ENCODE measurements at places on chromosomes 1 and 21.

GRCh38 chr1:44347280-44347679, 7.8 kb downstream of the ERI3 start:
- H3K27ac ChIP-seq, result no peak overlapping the region
- peaks cover 10% of the 10 kb centered on the region for H3K4me1 ChIP-seq
- H3K4me3 ChIP-seq, result no peak overlapping the region
- H3K36me3 ChIP-seq, result peaks cover 11% of the 10 kb centered on the region
- no peaks in the 10 kb centered on the region for H3K27me3 ChIP-seq
- DNase-seq, result no peak

- DNase-seq, result no peak
- H3K36me3 ChIP-seq, result no peaks in the 10 kb centered on the region
- H3K4me1 ChIP-seq, result no peaks in the 10 kb centered on the region
- no peak overlapping the region for H3K27ac ChIP-seq
Measured at GRCh38 chr1:67777016-67777415, 56.3 kb downstream of the GNG12 start.

DNA sequence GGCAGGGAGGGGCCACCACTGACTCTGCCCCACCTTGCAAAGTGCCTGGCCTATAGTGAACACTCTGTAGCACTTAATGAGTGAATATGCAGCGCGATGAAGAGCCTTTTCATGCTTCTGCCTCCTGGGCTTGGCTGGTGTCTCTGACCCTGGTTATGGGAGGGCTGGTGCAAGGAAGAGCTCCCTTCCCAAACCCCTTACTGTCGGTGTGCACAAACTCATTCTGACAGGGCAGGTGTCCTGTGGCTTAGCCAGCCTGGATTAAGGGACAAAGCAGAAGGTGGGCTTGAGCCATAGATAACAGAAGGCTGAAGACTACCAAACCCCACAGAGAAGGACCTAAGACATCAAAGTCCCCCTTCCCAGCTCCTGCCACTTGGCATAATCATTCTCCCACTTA, 2.0 kb upstream of the NCMAP start:
- H3K4me1 ChIP-seq, result peaks cover 15% of the 10 kb centered on the region
- H3K27ac ChIP-seq, result no peak overlapping the region
- H3K4me3 ChIP-seq, result no peak overlapping the region
- no peaks in the 10 kb centered on the region for H3K36me3 ChIP-seq

GRCh38 chr21:26836528-26836927, 8.7 kb downstream of the ADAMTS1 start:
- H3K4me1 ChIP-seq, result no peaks in the 10 kb centered on the region
- peaks cover 2% of the 10 kb centered on the region for H3K27me3 ChIP-seq
- H3K4me3 ChIP-seq, result no peak overlapping the region

DNA sequence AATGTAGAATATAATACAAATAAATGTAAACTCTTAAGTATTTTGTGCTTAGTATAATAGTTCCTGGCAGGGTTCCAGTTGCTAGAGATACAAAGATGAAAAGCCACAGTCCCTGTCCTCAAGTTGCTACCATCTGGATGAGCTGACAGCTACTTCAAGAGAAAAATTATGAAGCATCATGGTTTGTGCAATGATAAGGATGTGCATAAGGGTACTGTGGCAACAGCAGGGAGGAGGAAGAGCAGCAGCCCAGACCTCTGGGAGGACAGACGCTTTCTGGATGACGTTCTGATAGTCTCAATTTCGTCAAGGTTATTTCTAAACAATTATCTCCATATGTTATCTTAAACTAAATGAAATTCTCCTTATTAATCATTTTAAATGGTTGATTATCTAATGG, 198.9 kb downstream of the NTNG1 start:
- H3K4me1 ChIP-seq, result no peaks in the 10 kb centered on the region
- H3K27ac ChIP-seq, result no peak overlapping the region
- H3K27me3 ChIP-seq, result peaks cover 1% of the 10 kb centered on the region
- no peaks in the 10 kb centered on the region for H3K36me3 ChIP-seq
- H3K4me3 ChIP-seq, result no peak overlapping the region

Measured in activated B cell treated with CpG ODN at 0.5 μM for 24 hours (primary cell).